ENCODE measurements at places on chromosomes 16 and 17.

GRCh38 chr17:4998027-4998731 is 429 bp downstream of the KIF1C start:
- no peak for DNase-seq

DNA sequence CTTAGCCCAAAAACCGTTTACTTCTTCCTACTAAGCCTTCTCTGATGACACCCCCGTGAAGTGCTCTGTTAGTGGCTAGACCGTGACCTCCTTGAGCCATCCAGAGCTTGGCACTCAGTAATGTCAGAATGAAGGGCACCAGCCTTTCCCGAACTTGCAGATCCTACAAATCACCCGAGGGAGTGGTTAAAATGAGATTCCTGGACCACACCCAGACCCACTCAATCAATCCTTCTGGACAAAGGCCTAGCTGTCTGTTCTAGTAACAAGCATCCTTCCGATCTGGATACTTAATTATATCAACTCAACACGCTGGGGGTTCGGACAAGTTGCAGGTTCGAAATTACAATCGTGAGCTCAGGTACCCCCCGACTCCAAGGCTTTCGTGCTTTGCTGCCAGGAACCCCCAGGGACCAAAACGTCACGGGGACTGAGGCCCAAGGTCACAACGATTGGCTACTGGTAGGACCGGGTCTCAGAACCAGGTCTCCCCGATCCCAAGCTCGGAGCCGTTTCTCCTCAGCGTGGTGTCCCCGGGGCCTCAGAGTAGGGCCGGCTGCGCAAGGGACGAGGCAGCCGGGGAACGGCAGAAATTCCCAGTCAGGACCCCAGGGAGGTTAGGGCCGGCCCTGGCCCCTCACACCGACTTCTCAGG is 527 bp downstream of the CIAPIN1 start:
- DNase-seq, result no peak

DNA sequence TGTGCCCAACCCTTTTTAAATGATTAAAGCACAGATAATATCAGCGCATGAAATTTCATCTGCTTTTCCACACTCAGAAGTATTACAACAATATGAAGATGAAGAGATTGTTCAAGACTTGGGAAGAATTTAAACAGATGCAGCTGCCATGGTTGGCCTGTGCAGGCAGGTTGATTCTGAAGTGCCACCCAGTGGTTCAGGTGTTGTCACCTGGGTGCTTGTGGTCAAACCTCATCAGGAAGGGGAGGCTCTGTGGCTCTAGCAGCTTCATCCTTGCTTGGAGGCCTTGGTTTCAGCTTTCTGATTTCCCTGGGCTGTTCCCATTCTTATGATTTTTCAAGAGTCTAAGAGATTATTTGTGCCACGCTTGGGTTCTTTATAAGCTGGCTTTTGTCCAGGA is 22.2 kb upstream of the CLEC18C start:
- DNase-seq, result no peak

- no peak for DNase-seq
Measured at GRCh38 chr16:86252596-86252995, 257.7 kb upstream of the FOXF1 start.

GRCh38 chr17:39969375-39969774 is 6.6 kb downstream of the GSDMA start:
- DNase-seq, result no peak

DNA sequence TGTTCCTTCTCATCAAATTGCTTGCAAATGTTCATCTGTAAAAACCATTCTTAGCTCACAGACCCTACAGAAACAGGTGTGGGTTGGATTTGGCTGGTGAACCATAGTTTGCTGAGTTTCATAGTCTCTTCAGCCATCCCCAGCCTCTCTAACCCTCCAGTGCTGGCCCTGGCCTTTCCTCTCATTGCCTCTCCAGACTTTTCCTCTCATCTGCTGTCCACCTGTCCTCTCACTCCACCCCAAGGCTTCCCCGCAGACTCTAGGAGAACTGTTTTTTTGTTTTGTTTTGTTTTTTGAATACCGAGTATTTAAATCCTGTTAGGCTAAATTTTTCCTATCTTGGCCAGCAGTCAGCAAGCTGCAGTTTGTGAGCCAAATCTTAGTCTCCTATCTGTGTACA is 41.1 kb downstream of the MEOX1 start:
- DNase-seq, result no peak

GRCh38 chr17:869086-869485 is 86.9 kb downstream of the MRM3 start:
- no peak for DNase-seq

GRCh38 chr16:85550953-85551924 is 61.9 kb upstream of the GSE1 start:
- no peak for DNase-seq

DNA sequence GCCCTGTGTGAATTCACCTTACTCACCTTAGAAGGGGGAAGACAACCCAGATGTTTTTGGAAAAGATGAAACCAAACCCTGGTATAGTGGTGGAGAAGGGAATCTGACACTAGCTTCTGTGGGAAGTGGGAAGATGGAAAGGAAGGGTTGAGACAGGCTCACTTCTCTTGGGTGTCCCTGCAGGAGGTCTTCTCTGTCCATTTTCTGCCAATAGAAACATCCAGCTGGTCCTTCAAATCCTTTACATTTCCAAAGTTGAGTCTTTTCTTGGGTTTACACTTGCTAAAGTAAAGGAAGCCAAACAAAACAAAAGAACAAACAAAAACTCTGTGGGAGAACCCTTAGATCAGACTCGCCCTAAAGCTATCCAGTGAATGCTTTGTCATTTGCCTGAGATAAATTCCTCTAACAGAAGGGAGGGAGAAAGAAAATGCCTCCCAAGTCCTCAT is 10.2 kb downstream of the HOXB1 start:
- DNase-seq, result no peak

- no peak for DNase-seq
Measured at GRCh38 chr17:14121952-14122351, 52.6 kb downstream of the COX10 start.

DNA sequence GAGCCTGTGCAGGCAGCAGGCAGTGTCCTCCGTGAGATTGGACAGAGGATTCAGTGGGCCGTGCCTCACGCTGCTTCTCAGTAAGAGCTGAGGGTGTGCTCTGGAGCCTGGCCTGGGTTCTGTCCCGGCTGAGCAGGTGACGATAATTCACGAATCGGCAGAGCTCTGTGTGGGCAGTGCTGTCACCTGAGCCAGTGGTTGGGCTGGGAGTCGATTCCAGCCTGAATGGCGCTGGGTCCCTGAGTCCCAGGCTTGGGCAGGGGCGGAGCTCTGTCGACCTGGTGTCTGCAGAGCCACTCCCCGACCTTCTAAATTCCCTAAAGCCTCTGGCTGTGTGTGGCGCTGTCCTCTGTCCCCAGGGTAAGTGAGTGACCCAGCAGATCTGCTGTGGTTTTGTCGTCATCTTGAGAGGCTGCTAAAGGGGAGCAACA is 8.4 kb downstream of the ACSF3 start:
- no peak for DNase-seq

GRCh38 chr16:76899767-76900166 is 291.2 kb upstream of the MON1B start:
- no peak for DNase-seq

DNA sequence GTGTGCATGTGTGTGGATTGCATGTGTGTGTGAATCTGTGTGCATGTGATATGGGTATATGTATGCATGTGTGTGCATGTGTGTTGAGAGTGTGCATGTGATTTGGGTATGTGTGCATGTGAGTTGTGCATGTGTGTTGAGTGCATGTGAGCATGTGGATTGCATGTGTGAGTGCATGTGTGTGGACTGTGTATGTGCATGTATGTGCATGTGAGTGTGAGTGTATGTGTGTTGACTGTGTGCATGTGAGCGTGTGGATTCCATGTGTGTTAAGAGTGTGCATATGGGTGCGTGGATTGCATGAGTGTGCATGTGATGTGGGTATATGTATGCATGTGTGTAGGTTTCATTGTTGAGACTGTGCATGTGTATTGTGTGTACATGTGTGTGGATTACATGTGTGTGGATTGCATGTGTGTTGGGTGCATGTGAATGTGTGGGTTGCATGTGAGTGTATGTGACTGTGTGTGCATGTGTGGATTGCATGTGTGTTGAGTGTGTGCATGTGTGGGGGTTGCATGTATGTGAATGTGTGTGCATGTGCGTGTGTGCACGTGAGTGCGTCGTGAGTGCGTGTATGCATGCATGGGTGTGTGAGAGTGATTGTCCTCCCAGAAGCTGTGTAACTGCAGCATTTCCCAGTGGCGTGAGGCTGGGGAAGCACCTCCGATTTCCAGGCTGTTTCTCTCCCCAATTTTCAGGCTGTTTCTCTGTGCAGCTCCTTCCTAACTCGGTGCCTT is 19.4 kb downstream of the C1QTNF1 start:
- DNase-seq, result no peak

DNA sequence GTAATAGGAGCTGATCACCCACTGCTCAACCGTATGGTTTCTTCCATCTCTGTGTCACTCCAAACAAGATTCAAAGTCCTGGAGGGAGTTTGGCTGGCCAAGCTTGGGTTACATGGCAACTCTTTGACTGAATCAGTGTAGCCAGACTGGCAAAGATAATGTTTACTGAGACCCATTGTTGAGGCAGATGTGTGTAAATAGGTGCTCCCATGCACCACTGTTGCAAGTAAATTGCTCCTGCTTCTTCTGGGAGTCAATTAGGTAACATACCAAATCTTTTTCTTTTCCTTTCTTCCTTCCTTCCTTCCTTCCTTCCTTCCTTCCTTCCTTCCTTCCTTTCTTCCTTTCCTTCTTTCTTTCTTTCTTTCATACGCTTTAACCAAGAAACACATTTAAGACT is 86.3 kb upstream of the DHX40 start:
- DNase-seq, result no peak

DNA sequence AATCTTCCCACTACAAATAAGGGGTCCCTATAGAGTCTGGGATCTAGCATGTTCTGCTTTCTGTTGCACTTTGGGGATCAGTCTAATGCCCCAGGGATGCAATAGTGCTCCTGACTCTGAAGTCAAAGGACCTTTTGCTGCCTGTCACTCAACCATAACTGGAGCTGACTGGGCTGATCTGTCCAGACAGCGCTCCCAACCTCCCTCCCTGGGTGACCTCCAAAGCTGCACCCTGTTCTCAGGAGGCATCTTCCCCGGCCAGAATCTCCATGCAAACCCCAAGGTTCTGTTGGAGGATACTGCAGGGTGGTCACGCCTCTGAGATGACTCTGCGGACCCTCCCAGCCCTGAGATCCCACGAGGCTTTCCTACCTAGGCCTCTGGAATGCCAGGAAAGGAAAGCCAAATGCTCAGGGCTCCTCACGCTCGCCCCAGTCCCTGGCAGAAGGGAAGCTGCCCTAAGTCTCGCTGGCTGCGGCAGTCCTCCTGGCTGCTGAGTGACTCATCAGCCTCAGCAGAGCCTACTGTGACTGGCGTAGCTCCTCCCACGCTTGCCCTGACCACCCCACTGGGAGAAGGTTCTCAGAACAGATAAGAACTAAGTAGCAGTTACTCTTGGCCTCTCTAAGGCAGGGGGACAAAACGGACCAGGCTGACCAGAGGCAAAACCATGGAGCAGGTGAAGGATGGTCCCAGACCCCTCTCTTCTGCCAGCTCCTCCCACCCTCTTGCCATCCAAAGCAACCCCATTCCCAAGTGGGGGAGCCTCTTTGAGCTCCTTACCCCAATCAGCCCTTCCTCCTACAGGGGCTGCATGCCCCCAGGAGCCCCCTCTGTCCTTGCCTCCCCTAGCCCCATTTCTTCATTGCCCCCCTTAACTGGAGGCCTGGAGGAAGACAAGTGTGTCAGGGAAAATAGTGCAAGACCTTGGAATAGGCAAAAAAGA is 124.1 kb upstream of the TNRC6C start:
- no peak for DNase-seq

- no peak for DNase-seq
Measured at GRCh38 chr16:73036074-73036826, 11.7 kb downstream of the ZFHX3 start.

DNA sequence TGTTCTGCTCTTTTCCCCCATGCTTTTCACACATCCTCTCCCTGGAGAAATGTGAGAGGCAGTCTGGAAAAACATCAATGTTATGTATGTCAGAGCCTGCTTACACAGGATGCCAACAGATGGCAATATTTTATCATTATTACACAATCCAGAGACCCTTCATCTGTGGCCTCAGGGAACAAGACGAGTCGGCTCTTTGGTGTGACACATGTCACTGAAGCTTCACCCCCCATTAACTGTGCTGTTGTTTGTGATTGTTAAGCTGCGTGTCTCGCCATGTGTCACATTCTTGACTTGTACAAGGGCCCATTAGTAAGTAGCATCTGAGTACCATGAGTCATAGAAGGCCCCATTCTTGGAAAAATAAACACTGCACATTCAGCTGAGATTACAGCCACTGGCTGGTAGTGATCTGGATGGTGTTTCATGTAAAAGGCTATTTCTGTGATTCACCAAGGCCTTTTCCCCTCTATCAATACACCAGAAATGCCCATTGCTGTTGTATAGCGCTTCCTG is 682.1 kb upstream of the SOX9 start:
- peak; percentile 65 for DNase-seq

DNA sequence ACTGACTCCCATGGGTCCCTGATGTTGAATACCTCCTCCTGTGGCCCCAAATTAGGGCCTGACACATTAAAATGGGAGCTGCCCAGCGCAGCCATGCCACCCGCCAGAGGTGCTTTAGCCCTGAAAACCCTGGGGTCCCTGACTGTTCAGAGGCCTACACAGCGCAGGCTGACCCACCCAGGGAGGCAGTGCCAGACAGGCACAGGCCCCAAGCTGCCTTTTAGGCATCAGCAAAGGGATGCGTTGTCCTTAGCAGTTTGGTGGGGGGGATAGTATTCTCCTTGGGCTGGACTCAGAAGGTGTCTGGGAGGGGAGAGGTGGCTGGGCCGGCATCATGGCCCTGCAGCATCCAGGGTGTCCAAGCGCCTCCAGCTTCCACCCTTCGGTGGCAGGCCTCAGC is 1.4 kb downstream of the RAPGEFL1 start:
- no peak for DNase-seq

DNA sequence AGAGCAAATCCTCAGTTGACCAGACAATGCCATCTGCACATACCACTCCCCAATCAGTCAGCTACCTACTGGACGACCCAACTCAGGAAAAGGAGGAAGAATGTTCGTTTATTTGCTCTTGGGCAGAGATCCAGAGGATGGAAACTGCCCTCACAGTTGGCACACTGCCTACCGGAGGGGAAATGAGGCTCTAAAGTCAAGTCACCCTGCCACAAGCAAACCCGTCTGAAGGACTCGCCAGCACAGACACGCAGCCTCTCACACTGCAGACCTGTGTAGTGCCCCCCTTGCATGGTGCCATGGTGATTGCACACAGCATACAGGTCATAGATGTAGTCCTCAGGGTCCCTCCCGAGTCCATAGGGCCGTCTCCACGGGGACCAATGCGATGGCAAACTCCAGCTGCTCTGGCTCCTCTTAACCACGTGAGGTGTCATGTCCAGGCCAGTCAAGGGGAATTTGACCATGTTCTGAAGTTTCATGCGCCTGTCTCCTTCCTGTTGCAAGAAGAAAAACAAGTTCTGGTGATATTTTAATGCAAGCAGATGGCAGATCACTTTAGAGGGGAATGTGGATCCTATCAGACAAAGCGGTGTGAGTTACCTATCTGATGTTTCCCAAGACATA is 69.5 kb downstream of the USP31 start:
- no peak for DNase-seq

GRCh38 chr17:55829995-55830612 is 79.3 kb downstream of the PCTP start:
- no peak for DNase-seq

Measured in fibroblast of skin of left biceps (primary cell).